ENCODE measurements at places on chromosomes 12 and 14.
A peak's percentile ranks its signal among the peaks of the same experiment; 100 is the strongest.

DNA sequence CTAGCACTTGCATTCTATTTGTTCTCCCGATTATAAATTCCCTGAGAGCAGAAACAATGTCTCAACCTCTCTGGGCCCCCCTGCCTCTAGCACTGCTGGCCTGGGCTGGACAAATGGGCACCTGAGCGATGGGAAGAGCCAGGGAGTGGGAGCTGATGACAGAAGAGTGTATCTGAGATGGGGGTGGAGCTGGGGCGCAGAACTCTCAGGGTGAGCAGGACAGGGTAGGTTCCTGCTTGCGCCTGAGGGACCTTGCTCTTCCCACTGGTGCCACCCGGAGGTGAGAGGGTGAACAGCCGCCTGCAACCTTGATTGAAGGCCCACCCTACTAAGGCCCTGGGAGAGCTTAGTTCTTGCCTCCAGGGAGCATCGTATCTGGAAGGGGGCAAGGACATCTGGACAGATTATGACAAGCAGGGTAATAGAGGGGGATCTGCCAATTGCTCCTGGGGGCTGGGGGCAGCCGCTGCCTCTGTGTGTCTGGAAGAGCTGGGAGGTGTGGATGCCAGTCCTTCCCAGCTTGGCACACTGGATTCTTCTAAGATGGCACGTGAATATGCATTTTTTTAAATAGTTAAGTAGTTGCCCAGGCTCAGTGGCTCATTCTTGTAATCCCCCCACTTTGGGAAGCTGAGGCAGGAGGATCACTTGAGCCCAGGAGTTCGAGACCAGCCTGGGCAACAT, 43.0 kb upstream of the TSPAN9 start:
- peak; percentile 28 for DNase-seq

GRCh38 chr14:74362361-74362915, 14.2 kb downstream of the VRTN start:
- peak; percentile 40 for DNase-seq

GRCh38 chr12:102051431-102051965, 10.3 kb downstream of the WASHC3 start:
- DNase-seq, result no peak

- DNase-seq, result no peak
These were observed 27.4 kb downstream of the GALNT16 start for GRCh38 chr14:69287098-69288010.

- peak; percentile 21 for DNase-seq
These were observed 765 bp downstream of the SCYL2 start for GRCh38 chr12:100267603-100268281.

DNA sequence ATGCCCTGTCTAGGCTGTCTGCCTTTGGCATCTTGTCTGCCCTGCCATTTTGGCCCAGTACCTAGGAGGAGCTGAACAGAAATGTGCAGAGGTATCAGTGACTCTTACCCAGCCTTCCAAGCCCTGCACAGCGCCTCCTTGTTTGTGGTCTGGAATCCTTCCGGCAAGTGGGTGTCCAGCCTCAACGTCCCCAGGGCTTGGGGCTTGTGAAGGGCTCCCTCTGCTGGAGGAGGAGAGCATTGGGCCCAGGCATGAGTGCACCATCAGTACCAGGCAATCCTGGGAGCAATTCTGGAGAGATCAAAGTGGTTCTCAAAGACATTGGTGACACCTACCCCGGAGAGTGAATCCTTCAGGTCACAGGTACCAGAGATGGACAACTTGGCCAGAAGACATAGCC, 2.4 kb upstream of the TCL1B start:
- DNase-seq, result no peak

DNA sequence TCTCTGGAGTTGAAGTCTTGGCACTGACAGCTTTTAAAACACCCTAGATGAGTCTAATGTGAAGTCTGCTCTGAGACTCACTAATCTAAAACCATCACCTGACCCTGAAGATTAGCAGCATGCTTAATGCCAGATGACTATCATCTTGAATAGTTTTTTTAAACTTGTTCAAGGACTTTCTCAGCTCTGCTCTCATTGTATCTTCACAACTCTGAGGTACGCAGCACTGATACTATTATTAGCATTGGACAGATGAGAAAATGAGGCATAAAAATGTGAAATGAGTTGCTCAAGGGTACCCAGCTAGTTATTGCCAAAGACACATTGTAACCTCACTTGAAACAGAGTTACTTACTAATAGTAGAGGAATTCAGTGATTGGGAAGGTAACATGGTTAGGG, 4.8 kb downstream of the SLC38A1 start:
- DNase-seq, result no peak

GRCh38 chr14:82850576-82850975, 1316.9 kb upstream of the SEL1L start:
- no peak for DNase-seq

DNA sequence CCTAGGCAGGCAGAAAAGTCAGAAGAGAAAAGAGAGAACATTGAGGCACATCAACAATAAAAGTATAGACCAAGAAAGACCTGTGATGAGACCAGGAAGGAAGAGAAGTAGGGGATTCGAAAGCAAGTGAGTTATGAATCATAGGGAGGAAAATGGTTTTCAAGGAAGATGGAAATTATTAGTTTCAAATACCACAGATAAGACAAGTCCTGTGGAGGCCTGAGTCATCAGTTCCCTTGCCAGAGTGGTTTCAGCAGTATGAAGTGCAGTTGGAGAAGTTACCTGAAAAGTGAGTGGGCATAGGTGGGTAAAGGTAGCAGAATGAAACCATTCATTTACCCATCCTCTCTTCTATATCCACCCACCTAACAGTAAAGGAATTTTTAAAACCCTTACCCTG, 25.2 kb upstream of the TSPAN8 start:
- DNase-seq, result no peak

GRCh38 chr14:52461721-52462120, 90.6 kb downstream of the TXNDC16 start:
- no peak for DNase-seq

- DNase-seq, result no peak
These were observed 8.0 kb downstream of the DUSP6 start for GRCh38 chr12:89344043-89344861.

DNA sequence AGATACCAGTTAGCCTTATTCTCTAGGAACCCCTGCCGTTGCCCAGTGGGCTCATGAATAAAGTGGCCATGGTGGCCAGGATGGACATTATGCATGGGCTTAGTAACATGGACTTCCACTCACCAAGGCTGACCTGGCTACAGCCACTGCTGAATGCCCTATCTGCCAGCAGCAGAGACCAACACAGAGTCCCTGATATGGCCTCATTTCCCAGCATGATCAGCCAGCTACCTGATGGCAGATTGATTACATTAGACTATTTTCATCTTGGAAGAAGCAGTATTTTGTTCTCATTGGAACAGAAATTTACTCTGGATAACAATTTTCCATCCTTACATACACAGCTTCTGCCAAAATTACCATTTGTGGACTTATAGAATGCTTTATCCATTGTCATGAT, 16.2 kb upstream of the LPCAT3 start:
- DNase-seq, result no peak

DNA sequence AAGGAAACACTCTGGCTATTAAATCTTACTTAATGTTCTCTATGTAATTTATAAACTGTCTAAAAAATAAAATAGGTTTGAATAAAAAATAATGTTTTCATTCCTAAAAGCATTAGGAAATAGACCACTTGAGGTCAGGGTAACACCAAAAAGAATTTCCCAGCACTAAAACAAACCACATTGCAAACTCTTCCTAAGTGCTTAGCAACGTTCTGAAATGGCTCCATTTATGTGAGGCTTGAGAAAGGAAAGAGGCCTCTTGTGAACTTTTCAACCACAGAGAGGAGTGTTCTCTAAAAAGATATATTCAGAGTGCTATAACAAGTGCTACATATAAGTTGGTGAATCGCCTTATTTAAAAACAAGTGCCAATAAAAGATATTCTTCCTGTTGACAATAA, 42.7 kb downstream of the ALX1 start:
- DNase-seq, result no peak

- no peak for DNase-seq
These were observed 1.3 kb upstream of the KCNH5 start for GRCh38 chr14:63046339-63047268.

DNA sequence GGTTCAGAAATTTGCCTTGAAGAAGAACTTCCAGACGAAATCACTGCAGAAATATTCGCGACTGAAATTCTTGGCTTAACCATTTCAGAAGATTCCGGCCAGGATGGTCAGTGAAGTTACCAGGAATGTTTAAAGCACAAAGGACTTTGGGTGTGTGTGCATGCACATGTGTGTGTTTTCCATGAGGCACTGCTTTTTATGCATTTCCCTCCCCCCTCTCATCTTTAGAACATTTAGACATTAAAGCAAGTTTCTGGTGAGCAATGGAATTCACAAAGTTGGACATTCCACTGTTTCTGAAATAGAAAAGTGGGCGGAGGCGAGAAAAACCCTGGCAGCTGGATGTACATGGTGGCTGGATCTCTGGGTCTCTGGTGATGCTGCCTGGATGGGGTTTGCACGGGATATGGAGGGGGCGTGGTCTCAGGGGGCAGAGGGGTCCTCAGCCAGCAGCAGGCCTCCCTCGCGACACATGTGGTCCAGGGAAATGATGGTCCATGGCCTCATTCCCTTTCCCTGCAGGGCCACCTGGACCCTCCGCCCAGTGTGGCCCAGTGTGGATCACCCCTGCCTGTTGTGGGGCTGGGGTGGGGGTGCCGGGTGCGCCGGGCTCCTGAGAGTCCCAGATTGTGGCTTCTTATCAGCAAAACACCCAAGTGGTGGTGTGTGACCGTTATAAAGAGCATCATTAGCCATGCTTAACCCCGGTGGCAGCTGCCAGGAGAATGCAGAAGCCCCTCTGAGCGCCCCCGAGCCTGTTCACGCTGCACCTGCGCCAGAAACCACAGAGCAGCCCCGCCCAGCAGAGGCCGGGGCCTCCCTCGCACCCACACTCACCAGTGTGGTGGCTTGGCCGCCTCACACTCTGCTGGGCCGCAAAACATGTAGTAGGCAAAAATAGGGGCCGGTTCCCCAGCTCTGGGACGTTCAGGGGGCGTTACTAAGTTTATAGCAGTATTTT, 17.8 kb upstream of the BCL7A start:
- peak; percentile 34 for DNase-seq

DNA sequence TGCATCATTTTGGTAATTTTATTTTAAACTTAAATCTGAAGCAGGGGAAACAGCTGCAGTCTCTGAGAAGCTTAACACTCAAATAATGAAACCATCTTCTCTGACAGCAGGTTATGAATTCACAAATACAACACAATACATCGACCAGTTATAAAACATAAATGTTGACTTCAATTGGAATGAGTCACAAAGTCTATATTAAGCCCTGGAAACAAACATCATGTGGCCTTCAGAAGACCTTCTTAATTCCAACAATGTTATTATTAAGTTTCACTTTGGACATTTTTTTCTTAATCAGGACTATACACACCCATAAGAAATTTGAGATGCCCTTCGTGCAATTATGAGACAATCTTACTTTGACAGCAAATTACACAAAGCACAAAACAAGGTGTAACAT, 68.9 kb downstream of the CEP128 start:
- DNase-seq, result no peak

GRCh38 chr14:71403656-71404055, 496.4 kb downstream of the PCNX1 start:
- no peak for DNase-seq

DNA sequence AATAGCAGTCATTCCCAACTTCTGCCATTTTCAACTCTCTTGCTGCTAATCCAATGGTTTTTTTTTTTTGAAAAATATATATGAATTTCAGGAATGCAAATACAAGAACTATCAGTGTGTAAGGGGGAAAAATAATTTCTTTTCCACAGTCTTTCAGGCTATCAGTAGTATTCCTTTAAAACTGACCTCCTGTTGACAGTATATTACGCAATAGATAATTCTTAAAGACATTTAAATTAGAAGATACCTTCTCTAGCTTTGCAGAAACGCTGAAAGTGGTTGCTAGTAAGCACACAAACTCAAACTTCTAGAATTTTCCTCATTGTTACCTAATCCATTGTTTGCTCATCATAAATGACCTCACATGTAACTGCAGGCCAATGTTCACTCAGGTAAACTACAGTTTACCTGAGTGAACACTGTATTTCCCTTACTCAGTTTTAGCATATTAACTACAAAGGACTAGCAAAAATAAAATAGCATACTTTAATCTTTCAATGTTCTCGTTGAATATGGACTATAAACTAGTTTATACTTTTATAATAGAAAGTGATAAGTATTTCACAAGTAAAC, at the start of gene C12orf50:
Gene C12orf50, minus strand, starts transcription at position 309 of the 573 bp plus-strand sequence. CDS start 2,439 bp downstream, outside the sequence.
- DNase-seq, result no peak

DNA sequence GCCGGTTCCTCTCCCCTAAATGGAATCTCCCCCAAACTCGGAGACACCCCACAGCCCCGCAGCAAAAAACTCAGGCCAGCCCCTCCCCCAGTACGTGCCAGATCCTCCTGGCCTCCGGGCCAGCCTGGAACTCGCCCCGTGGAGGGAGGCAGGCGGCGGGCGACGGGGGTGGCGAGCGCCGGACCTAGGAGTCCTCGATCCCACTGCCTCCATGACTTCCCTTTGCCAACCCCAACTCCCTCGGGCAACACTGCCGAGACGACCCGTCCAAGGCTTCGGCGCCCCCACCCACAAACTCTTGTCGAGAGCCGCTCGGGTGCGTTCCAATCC, 400 bp downstream of the ADCY6 start:
- DNase-seq, result no peak

- DNase-seq, result peak; percentile 90
These were observed 60.0 kb downstream of the NCOR2 start for GRCh38 chr12:124507188-124508109.

DNA sequence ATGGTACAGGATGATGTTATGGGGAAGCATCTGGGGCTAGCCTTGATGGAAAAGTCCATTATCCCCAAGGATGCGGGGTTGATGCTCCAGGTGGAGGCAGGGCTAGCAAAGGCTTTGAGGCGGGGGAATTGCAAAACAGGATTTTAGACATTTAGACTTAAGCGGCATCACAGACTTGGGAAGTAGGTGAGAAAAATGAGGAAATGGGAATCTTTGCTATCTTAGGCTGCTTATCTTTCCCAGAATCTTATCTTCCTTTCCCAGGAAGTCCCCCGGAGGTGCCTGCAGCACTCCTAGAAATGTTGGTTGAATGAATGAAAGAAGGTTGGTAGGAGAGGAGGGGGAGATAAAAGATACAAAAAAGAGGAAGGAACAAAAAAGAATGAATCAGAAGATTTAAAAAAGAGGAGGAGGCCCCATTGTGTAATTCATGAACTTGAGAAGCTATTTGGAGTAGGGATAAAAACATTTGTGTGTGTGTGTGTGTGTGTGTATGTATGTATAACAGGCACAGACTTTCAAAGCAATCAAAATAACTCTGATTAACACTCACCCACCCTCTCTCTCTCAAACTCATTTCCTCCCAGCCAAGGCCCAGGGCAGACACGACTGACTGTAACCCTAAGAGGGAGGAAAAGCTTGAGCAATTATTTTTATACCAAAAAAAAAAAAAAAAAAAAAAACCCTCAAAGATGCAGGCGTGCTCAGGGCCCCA, 62.5 kb upstream of the TBX3 start:
- no peak for DNase-seq
